SW480 (cell line): ENCODE measurements at places on chromosomes 2 and 18.

DNA sequence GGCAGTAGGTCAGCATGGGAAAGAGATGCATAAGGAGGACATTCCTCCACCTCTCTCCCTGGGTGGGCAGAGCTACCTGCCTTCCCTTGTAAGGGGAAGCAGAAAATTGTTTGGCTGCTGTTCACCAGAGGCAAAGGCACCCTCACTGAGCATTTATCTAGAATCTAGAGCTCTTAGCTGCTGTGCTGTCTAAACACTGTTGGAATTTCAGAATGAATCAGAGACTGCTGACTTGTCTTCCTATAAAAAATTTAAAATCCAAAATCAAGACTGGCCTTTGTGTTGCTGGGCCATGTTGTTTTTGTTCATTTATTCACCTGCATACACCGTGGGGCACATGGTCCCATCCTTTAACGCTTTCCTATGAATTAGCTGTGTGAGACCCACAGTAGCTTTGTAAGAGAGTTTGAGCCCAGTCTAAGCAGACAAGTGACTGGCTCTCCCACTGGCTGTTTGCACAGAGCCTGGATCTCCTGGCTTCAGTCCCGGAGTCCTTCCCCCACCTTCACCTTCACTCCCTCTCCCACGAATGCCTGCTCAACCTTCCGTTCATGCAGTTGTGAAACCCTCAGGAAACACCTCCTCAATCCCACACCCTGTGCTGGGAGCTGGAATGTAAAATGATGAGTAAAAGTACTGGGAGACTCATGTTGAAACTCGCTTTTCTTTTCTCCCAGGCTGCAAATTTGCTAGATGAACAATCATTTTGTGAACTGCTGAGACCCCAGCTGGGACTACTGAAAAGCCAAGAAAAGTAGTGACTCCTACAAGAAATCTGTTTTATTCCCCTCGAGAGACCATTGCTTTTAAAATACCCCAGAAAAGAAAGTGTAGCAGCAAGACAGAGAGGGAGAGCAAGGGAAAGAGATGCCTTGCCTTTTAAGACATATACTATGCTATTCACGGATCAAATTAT, 76.2 kb downstream of the FAM168B start:
- DNase-seq, result no peak

- no peak for DNase-seq
These were observed 1.3 kb upstream of the PNO1 start for GRCh38 chr2:68156419-68156818.

GRCh38 chr2:191913796-191914195, 66.9 kb upstream of the CAVIN2 start:
- DNase-seq, result no peak

GRCh38 chr2:75022516-75022915, 64.1 kb downstream of the POLE4 start:
- DNase-seq, result no peak

GRCh38 chr2:9380702-9381628, 42.4 kb downstream of the ITGB1BP1 start:
- no peak for DNase-seq

- no peak for DNase-seq
These were observed 2.1 kb upstream of the LRRFIP1 start for GRCh38 chr2:237625216-237625705.

GRCh38 chr2:12493031-12493513, 223.7 kb upstream of the TRIB2 start:
- DNase-seq, result no peak

- no peak for DNase-seq
These were observed 454.4 kb upstream of the MEIS1 start for GRCh38 chr2:65980531-65980930.
